Activated naive CD8-positive, alpha-beta T cell treated with anti-CD3 and anti-CD28 coated beads, Interleukin-2, amount 10 ng/mL, durations not matched to agents 7 days and 5 days (primary cell): ENCODE measurements at places on chromosomes 4 and X.

GRCh38 chr4:77917075-77917474 is 54.4 kb downstream of the MRPL1 start:
- peaks cover 43% of the 10 kb centered on the region for H3K36me3 ChIP-seq
- DNase-seq, result no peak
- H3K4me3 ChIP-seq, result no peak overlapping the region
- peaks cover 5% of the 10 kb centered on the region for H3K4me1 ChIP-seq

- no peaks in the 10 kb centered on the region for H3K36me3 ChIP-seq
- H3K27ac ChIP-seq, result no peak overlapping the region
- DNase-seq, result no peak
- peaks cover 1% of the 10 kb centered on the region for H3K4me1 ChIP-seq
- H3K4me3 ChIP-seq, result no peak overlapping the region
- H3K27me3 ChIP-seq, result no peaks in the 10 kb centered on the region
These were observed 23.6 kb upstream of the GRSF1 start for GRCh38 chr4:70863099-70863790.

DNA sequence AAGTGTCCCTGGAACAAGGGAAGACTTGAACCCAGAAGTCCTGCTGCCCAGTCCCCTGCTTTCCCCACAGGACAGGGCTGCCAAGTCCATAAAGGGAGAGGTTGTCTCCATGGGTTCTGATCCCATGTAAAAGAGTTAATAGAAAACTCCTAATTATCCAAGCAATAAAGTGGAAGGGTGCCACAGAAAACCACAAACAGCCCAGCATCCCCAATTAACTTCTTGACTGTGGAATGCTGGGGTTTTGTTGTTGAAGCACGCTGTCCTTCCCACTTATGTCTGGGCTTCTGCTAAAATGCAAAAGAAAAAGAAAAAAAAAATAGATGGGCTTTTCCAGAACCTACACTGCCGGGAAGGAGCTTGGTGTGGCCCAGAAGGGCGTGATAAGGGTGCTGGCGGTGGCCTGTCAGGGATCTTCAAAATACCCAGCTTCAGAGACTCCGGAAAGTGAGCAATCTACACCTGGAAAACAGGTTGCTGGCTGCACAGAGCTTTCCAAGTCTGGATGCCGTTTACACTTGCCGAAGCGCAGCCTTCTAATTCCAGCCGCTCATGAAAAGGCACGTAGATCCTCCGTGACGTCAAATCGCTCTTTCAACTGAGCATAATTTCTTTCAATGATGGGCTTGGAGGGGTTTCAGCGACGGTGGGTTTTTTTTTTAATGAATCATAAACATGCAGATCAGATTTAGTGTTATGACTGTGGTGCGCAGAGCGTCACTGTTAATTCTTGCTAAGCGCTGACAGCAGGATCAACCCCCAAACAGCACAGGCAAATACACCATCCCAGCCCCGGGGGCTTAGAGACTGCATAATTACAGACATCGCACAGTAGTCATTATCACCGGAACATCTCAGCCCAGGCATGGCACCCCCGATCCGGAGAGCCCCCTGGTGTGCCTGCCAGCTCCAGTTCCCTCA is 197.6 kb downstream of the BCOR start:
- peaks cover 6% of the 10 kb centered on the region for H3K27me3 ChIP-seq
- H3K27ac ChIP-seq, result no peak overlapping the region
- no peaks in the 10 kb centered on the region for H3K36me3 ChIP-seq
- H3K4me3 ChIP-seq, result no peak overlapping the region

DNA sequence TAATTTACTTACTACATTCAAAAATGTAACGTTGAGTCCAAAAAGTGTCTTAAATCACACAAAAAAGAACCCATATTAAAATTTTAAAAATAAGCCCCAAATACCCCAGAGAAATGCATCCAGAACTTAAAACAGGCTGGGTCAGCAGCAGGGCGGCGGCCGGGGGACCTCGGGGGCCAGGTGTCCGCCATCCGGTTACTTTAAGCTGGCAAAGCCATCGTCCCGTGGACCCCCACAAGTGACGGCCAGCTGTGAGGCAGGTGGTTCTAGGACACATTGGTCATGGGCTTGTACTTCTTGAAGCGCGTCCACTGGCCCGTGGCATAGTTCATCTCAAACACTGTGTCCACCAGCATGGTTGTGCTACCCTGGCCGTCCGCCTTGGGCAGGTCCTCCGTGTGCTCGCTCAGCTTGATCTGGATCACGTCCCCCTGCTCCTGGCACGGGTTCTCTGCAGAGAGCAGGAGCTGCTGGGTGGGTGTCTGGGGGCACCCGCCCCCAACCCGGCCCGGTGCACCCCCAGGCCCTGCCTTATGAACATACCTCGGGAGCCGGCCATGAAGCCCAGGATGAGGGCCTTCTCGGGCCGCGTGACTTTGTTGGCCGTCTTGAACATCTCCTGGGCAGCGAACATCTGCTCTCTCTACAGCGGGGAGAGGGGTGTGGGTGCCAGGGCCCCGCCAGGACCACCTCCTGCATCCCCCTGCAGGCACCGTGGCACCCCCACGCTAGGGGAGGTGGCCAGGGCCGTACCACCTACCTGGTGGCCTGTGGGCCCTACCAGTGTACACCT is 25.5 kb downstream of the NELFA start:
- H3K27me3 ChIP-seq, result no peaks in the 10 kb centered on the region
- DNase-seq, result no peak
- no peak overlapping the region for H3K27ac ChIP-seq

- no peak overlapping the region for H3K27ac ChIP-seq
- peaks cover 17% of the 10 kb centered on the region for H3K27me3 ChIP-seq
- no peaks in the 10 kb centered on the region for H3K4me1 ChIP-seq
These were observed 54.5 kb upstream of the FBXW7 start for GRCh38 chr4:152590179-152591031.

DNA sequence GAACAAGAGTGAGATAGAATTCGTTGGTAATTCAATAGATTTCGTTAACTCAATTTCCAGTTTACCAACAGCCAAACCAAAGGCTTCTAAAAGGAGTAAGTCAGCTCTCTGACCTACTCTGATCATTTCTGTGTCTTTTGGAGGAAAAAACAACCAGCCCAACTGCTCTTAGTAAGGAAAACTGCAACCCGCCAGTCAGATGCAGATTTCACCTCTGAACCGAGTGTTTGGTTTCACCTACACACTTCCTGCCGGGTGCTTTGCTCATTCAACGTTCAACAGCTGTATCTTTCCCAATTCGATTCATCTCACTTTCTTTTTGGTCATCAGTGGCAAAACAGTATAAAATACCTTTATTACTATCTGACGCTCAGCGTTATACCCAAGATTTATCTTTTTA is 24.5 kb downstream of the TMSB4X start:
- H3K4me1 ChIP-seq, result peaks cover 32% of the 10 kb centered on the region
- DNase-seq, result no peak
- peaks cover 6% of the 10 kb centered on the region for H3K36me3 ChIP-seq

- no peak for DNase-seq
- H3K27ac ChIP-seq, result no peak overlapping the region
- no peaks in the 10 kb centered on the region for H3K4me1 ChIP-seq
- no peaks in the 10 kb centered on the region for H3K36me3 ChIP-seq
- H3K4me3 ChIP-seq, result no peak overlapping the region
These were observed 60.9 kb upstream of the PACRGL start for GRCh38 chr4:20639346-20639745.

- H3K27ac ChIP-seq, result no peak within 1 kb of the TSS
- H3K4me1 ChIP-seq, result peaks cover 12% of the 10 kb centered on the region
- H3K36me3 ChIP-seq, result no peaks in the 10 kb centered on the region
- H3K4me3 ChIP-seq, result peak within 1 kb of the TSS; percentile 62
- peak; percentile 53 for DNase-seq
These were observed at the start of gene DCHS2 for GRCh38 chr4:154491341-154492271. Gene DCHS2, minus strand, starts transcription at chr4:154491799. Its CDS starts 444 bp downstream, at chr4:154491355.

GRCh38 chr4:55549888-55550287 is 3.2 kb upstream of the CLOCK start:
- DNase-seq, result no peak
- H3K36me3 ChIP-seq, result no peaks in the 10 kb centered on the region
- H3K27me3 ChIP-seq, result peaks cover 12% of the 10 kb centered on the region
- no peak overlapping the region for H3K27ac ChIP-seq
- H3K4me1 ChIP-seq, result peaks cover 22% of the 10 kb centered on the region

- H3K4me3 ChIP-seq, result no peak overlapping the region
- no peak overlapping the region for H3K27ac ChIP-seq
- DNase-seq, result no peak
- no peaks in the 10 kb centered on the region for H3K36me3 ChIP-seq
- no peaks in the 10 kb centered on the region for H3K4me1 ChIP-seq
- peaks cover 2% of the 10 kb centered on the region for H3K27me3 ChIP-seq
These were observed 34.9 kb upstream of the SH3RF1 start for GRCh38 chr4:169305651-169306050.

- no peaks in the 10 kb centered on the region for H3K36me3 ChIP-seq
- peaks cover 20% of the 10 kb centered on the region for H3K4me1 ChIP-seq
- DNase-seq, result no peak
These were observed 19.3 kb downstream of the SLC25A53 start for GRCh38 chrX:104137496-104137895.

GRCh38 chr4:120977435-120977997 is 55.0 kb upstream of the PRDM5 start:
- peaks cover 1% of the 10 kb centered on the region for H3K4me1 ChIP-seq
- DNase-seq, result no peak
- no peaks in the 10 kb centered on the region for H3K27me3 ChIP-seq
- no peak overlapping the region for H3K27ac ChIP-seq
- no peaks in the 10 kb centered on the region for H3K36me3 ChIP-seq

DNA sequence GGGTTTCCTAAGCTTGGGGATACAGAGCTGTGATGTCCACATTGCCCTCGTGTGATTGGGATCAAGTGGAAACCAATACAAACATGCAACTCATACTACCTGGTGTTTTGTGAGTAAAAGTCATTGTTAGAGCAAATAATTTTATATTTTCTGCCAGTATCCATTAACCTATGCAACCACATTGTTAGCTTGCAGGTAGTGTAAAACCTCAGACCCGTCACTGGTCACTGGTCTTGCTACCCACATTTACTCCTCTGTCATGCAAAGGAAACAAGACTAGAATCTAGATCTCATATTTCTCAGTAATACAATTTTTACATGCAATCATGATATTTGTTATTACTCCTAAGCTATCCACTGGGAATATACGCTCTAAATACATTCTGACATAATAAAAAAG is 324.3 kb upstream of the NDST4 start:
- H3K36me3 ChIP-seq, result no peaks in the 10 kb centered on the region
- DNase-seq, result no peak
- H3K4me1 ChIP-seq, result no peaks in the 10 kb centered on the region
- no peak overlapping the region for H3K4me3 ChIP-seq

DNA sequence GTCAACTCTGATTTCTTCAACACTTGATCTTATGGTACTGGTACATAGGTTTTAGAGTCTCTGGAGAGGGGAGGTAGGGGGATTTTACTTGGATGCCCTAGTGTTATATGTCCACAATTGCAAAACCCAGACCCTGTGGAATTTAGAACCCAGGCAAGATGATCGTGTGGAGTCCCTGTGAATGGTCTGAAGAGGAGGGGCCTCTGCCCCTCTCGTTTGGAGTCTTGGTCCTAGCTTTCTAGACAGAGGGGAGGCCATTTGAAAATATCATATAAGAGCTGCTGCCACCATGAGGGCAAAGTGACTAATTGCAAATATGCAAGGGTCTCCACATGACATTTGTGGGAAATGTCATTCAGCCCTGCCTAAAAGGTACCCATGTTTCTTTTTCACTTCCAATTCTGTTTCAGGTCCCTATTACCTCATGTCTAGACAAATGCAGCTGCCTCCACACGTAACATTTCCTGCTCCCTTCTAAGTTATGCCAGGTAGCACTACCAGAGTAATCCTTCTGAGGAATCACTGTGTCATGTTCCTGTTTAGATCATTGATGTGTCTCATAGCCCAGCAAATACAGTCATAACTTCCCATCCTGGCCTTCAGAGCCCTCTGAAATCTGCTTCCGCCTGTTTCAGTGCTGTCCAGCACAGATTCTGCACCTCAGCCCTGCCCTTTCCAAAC is 126.8 kb downstream of the KLHL8 start:
- peaks cover 11% of the 10 kb centered on the region for H3K4me1 ChIP-seq
- no peak for DNase-seq
- no peaks in the 10 kb centered on the region for H3K27me3 ChIP-seq
- no peak overlapping the region for H3K27ac ChIP-seq
- no peak overlapping the region for H3K4me3 ChIP-seq

DNA sequence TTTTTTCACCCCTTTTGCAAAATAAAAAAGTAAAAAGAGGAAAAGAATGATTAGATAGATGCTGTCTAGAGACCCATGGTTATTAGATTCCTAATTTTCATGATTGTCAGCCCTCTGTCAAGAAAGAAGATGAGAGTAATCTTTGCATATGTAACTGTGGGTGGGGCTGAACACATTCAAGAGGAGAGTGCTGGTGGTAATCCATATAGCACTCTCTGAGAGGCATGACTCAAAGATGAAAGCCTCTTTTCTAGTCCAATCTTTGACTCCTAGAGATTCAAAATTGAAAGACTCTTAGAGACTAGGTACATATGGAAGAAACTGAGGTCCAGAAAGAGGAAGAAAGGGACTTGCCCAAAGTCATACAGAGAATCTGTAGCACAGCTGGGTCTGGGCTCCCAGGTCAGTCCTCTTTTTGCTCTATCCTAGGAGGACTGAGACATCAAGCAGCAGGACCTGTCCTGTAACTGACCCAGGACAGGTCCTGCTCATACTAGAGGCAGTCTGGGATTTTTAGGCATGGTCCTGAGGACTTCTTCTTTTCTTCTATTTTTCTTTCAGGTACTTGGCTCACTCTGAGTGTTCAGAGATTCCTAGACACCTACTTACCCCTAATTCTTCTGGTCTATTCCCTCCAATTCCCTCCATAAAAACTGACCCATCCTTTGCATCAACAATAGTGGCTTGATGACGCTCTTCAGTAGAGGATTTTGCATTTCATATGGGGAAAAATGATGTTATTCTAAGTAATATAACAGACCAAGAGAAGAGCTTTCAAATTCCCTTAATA is 23.8 kb downstream of the VSIG4 start:
- DNase-seq, result no peak
- peak overlapping the region; percentile 71 for H3K4me3 ChIP-seq
- peak overlapping the region; percentile 96 for H3K27ac ChIP-seq
- H3K27me3 ChIP-seq, result no peaks in the 10 kb centered on the region
- H3K36me3 ChIP-seq, result peaks cover 34% of the 10 kb centered on the region

DNA sequence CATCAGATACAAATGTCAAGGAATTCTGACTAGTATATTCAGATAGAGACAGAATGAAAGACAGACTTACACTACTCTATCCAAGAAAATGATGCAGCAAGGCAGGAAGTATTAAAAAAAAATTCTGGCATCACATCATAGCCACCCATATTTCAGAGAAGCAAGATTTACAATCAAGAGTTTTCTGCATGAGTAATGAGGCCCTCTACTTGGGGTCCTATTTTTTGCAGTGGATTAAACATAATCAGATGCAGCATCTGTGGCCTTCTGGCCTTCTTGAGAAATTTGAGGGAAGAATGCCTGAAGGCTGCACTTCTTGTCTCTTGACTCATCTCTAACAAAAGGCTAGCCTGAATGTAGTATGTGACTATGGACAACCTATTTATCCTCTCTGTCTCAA is 48.2 kb upstream of the SLIT2 start:
- H3K27me3 ChIP-seq, result no peaks in the 10 kb centered on the region
- H3K36me3 ChIP-seq, result no peaks in the 10 kb centered on the region
- H3K4me1 ChIP-seq, result no peaks in the 10 kb centered on the region
- no peak overlapping the region for H3K4me3 ChIP-seq
